Glutamatergic neuron (in vitro differentiated cells): ENCODE measurements at places on chromosomes 4 and X. TPM values are rescaled to one million over a fixed set of nuclear protein-coding genes. Genes with fewer than 3 reads are reported as not detected.

Gene GPR78
- 0.17 TPM for total RNA-seq

Gene SNCA
- 15.2 TPM for total RNA-seq

Gene DYNLT3
- total RNA-seq, result 13.4 TPM

Gene ETNPPL
- total RNA-seq, result not detected

DNA sequence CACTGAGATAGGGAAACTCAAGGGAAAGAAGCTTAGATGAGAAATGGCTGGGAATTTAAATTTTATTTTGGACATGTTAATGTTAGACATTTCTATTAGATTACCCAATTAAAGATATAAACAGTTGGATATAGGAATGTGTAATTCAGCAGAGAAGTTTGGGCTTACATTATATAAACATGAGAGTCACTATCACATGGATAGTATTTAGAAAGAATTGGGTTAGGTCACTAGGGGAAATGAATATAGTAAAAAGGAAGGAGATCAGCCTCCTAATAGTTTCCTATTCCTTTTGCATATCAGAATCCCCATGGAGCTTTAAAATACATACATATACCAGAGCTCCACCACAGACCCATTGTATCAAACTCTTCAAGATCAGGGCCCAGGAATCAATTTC lies 19.6 kb upstream of the CXCL5 start:
- no peaks in the 10 kb centered on the region for H3K36me3 ChIP-seq
- DNase-seq, result no peak
- H3K27me3 ChIP-seq, result peaks cover 1% of the 10 kb centered on the region
- H3K4me1 ChIP-seq, result no peaks in the 10 kb centered on the region
- H3K4me3 ChIP-seq, result no peak overlapping the region
- H3K27ac ChIP-seq, result no peak overlapping the region

GRCh38 chrX:110846071-110846470 lies 50.5 kb upstream of the CHRDL1 start:
- no peak overlapping the region for H3K27ac ChIP-seq
- H3K27me3 ChIP-seq, result no peaks in the 10 kb centered on the region
- no peaks in the 10 kb centered on the region for H3K36me3 ChIP-seq

DNA sequence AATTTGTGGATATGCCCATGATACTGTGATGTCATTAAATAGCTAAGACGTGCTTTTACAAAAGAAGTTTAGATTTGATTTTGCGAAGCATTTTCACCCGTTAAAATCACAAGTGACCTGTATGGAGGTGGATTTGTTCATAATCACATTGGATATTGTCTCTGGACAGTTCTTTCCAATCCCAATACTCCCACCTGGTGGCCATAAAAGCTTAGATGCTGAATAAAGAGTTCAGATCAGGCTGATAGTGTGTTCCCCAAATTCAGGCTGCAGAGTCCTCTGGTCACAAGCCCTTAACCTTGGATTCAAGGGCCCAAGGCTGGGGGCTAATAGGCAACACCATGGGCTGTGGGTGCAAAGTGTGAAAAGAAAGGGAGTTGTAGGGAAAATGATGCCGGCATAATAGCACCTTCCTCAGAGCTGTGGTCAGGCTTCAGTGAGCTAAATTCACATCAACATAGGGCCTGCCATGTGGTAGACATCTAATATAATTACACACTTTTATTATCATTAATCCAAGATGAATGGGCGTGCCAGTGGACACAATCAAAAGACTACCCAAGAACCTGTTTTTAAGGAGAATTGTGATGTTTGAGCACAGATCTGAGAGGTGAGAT lies 28.1 kb downstream of the SMIM43 start:
- peaks cover 2% of the 10 kb centered on the region for H3K27me3 ChIP-seq
- no peak overlapping the region for H3K4me3 ChIP-seq
- H3K4me1 ChIP-seq, result peaks cover 28% of the 10 kb centered on the region
- H3K36me3 ChIP-seq, result no peaks in the 10 kb centered on the region
- no peak overlapping the region for H3K27ac ChIP-seq

- H3K27me3 ChIP-seq, result peaks cover 8% of the 10 kb centered on the region
- H3K36me3 ChIP-seq, result no peaks in the 10 kb centered on the region
- DNase-seq, result no peak
- H3K4me1 ChIP-seq, result peaks cover 17% of the 10 kb centered on the region
- H3K4me3 ChIP-seq, result peak overlapping the region; percentile 83
Observed at GRCh38 chr4:186554539-186554913, 841 bp downstream of the MTNR1A start.

- H3K4me3 ChIP-seq, result no peak overlapping the region
- no peak overlapping the region for H3K27ac ChIP-seq
- H3K36me3 ChIP-seq, result no peaks in the 10 kb centered on the region
- H3K4me1 ChIP-seq, result no peaks in the 10 kb centered on the region
- no peaks in the 10 kb centered on the region for H3K27me3 ChIP-seq
- DNase-seq, result no peak
Observed at GRCh38 chr4:124304941-124305340, 407.6 kb downstream of the ANKRD50 start.

- H3K36me3 ChIP-seq, result peaks cover 14% of the 10 kb centered on the region
- H3K4me1 ChIP-seq, result no peaks in the 10 kb centered on the region
- H3K27me3 ChIP-seq, result no peaks in the 10 kb centered on the region
- DNase-seq, result no peak
Observed at GRCh38 chr4:182648766-182649165, 268.4 kb downstream of the DCTD start.

GRCh38 chrX:49071877-49072711 lies 1.7 kb downstream of the PRAF2 start:
- peaks cover 5% of the 10 kb centered on the region for H3K4me1 ChIP-seq
- no peaks in the 10 kb centered on the region for H3K36me3 ChIP-seq
- DNase-seq, result peak; percentile 70
- peak overlapping the region; percentile 94 for H3K4me3 ChIP-seq

- no peak overlapping the region for H3K4me3 ChIP-seq
- no peaks in the 10 kb centered on the region for H3K36me3 ChIP-seq
- no peak for DNase-seq
- H3K27me3 ChIP-seq, result no peaks in the 10 kb centered on the region
- H3K4me1 ChIP-seq, result no peaks in the 10 kb centered on the region
Observed at GRCh38 chr4:14812101-14812500, 190.2 kb upstream of the CPEB2 start.

DNA sequence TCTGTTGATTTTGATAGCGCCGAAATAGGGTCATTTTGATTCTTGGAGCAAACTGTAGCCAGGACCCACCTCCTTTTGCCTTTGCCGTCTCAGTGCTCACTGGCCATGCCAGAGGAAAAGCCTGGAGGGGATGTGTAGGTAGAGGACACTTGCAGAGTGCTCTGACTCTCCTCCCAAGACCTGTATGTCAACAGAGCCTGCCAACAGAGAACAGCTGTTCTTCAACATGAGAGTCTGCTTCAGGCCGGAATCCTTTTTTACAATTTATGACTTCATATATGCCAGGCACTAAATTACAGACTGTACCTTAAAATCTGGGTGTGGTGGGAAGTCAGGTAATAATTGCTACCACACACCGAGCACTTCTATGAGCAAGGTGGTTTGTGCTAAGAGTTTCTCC lies 94.2 kb downstream of the KDR start:
- H3K36me3 ChIP-seq, result no peaks in the 10 kb centered on the region
- H3K4me3 ChIP-seq, result peak overlapping the region; percentile 40
- peaks cover 33% of the 10 kb centered on the region for H3K4me1 ChIP-seq
- no peaks in the 10 kb centered on the region for H3K27me3 ChIP-seq
- no peak for DNase-seq
- peak overlapping the region; percentile 86 for H3K27ac ChIP-seq
